ENCODE measurements at places on chromosomes 5 and 9.

DNA sequence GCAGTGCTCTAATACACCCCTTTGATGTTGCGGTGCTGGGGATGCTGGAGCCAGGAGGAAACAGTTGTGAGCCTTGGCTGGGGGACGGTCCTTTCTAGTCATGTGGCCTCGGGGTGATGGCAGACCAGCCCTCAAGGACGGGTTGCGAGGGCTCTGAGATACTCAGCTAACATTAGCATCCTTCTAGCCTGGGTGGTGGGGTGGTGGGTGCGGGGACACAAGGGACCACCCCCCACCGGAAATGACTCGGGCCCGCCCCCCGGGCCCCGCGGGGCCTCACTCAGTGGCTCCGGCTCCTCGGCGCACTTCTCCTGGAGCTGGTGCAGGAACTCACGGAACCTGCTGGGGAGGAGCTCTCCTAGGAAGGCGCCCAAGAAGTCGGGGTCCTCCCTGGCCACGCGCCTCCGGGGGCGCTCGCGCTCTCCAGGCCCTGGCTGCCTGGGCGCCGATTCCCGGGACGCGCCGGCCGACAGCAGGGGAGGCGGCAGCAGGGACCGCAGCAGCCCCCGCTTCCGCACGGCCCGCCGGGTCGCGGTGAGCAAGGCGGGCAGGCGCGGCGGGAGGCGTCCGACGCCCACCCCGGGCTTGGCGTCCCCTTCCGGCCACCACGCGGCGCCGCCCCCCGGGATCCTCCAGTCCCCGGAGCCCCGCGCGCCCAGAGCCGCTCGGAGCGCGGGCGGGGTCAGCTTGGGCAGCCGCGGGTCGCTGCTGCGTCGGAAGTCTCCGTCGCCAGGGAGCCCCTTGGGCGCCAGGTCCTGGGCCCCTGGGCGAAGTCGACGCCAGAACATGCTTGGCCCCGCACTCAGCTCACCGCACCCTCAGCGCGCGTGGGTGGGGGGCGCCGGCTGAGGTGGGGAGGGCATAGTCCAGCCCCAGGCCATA lies 873 bp downstream of the C9orf50 start:
- DNase-seq, result no peak

DNA sequence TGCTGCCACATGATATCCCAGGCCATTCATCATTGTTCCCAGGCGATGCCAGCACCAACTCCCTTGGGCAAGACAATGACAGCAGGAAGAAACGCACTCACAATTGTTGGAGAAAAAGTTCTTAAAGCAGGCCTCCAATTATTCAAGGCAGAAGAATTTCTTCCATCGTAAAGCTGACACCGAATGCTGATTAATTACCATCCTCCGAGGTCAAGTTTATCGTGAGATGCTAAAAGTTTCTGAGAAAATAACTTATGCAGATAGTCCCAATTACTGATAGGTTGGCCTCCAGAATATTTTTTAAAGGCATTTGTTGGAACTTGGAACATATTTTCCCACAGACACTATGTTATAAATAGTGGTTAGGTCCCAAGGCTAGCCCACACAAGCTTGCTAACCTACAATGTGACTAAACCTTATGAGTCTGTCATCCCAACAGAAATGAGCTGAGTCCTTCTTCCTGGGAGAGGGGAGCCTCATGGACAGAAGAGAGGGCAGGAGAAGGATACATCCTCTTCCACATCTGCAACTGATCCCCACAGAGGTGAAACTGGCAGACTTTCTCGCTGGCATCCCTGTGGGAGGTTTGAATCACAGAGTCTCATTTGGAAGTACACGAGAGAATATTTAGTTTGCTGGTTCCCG lies 202.4 kb upstream of the TBC1D2 start:
- DNase-seq, result no peak

GRCh38 chr5:76401801-76402250 lies 1.3 kb upstream of the IQGAP2 start:
- DNase-seq, result no peak

DNA sequence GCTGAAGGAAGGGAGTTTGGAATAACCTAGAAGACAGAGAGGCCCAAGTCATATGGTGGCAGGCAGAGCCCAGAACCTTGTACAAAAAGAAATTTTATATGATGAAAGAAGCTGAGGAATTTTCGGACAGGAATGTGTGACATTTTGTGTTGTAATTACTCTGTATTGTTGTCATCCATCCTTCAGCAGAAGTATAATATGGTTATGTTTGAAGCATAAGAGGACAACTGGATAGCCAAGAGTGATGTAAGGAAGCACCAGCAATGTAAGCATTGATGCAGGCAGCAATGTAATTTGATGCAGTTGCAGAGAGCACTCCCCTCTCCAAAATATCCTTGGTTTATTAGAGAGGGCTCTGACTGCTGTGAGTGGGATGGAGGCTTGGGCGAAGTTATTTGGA lies 19.1 kb upstream of the SNX2 start:
- no peak for DNase-seq

- no peak for DNase-seq
Observed at GRCh38 chr9:34656992-34657391, 5.0 kb downstream of the IL11RA start.

DNA sequence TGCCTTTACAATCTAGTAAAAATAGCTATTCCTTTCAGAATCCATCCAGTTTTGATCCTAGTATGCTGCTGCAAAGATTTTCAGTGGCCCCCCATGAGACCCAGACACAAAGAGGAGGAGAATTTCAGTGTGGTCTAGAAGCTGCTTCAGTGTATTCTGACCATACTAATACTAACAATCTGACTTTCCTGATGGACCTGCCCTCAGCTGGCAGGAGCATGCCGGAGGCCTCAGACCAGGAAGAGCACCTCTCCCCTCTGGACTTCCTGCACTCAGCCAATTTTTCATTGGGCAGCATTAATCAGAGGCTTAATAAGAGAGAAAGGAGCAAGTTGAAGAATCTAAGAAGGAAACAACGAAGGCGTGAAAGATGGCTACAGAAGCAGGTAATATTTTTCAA lies 48.5 kb downstream of the RNF180 start:
- no peak for DNase-seq
